ENCODE measurements at places on chromosomes 3 and 15. TPM values are rescaled to one million over a fixed set of nuclear protein-coding genes. Genes with fewer than 3 reads are reported as not detected.

Gene WDR93
- polyA plus RNA-seq, result not detected

GRCh38 chr15:99137877-99138276, 33.0 kb downstream of the SYNM start:
- H3K4me3 ChIP-seq, result no peak overlapping the region
- no peak overlapping the region for H3K27ac ChIP-seq
- peaks cover 21% of the 10 kb centered on the region for H3K27me3 ChIP-seq
- no peaks in the 10 kb centered on the region for H3K36me3 ChIP-seq
- DNase-seq, result no peak

DNA sequence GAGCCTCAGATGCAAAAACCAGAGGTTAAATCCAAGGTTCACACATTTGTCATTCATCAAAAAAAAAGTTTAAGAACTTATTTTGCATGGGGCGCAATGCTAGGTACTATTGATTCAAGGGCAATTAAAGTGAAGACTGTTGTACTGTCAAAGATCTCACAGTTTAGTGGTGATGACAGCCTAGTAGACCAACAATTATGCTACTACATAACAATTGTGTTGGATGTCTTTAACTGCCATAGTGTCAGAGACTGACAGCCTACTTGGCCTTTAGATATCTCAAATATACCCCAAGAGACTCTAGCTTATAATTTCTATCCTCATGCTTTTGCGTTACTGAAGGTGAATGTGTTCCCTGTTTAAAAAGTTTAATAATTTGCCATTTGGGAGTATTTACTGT, 72.1 kb upstream of the PHLDB2 start:
- H3K27ac ChIP-seq, result no peak overlapping the region
- no peaks in the 10 kb centered on the region for H3K36me3 ChIP-seq
- no peak overlapping the region for H3K4me3 ChIP-seq
- DNase-seq, result no peak
- H3K4me1 ChIP-seq, result no peaks in the 10 kb centered on the region
- H3K27me3 ChIP-seq, result no peaks in the 10 kb centered on the region

GRCh38 chr3:148466143-148466542, 231.6 kb upstream of the AGTR1 start:
- no peaks in the 10 kb centered on the region for H3K27me3 ChIP-seq
- H3K4me3 ChIP-seq, result no peak overlapping the region
- no peaks in the 10 kb centered on the region for H3K4me1 ChIP-seq
- DNase-seq, result no peak
- no peaks in the 10 kb centered on the region for H3K36me3 ChIP-seq
